Activated CD4-positive, alpha-beta memory T cell treated with anti-CD3 and anti-CD28 coated beads, Interleukin-2, amount 10 ng/mL, durations not matched to agents 7 days and 5 days (primary cell): ENCODE measurements at places on chromosomes 11 and 22. TPM values are rescaled to one million over a fixed set of nuclear protein-coding genes. Genes with fewer than 3 reads are reported as not detected.

DNA sequence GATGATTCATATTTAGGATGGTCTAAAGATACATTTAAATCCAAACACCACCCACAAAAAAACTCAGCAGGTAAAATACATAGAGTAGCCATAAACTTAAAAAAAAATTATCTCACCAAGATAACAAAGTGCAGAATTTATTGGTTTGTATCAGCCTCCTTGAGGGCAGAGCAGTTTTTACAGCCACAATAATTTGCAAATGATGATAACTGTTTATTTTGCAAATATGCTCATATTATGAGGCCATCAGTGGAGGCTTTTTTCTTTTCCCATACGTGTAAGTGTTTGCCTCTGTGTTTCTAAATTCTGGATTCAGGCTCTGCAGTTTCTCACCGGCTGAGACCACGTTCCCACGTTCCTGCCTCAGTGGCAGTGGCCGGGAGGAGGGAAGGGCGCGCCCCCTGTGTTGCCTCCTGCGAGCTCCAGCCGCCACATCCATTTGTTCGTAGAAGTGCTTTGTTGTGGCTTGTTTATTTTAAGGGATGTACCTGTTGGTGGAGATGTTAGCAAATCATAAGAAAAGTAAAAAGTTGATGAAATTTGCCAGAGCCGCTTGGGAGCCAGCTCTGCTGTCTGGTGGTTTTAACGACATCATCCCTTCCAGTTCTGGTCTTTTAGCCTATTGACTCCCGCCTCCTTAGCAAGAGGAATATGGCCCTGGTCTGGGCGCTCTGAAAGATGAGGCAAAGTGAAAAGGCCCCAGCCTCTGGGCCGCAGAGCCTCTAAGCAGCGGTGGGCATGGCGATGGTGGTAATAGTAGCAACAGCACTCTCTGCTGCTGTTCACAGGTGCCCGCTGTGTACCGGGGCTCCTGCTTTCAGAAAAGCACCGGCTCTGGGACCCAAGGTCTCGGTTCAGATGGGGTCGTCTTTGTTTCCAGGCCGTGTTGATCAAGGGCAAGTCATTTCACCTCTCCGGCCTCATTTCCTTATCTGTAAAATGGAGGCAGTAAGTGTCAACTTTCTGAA lies 66.7 kb upstream of the PPARA start:
- DNase-seq, result no peak

The PDGFB gene
- 6.4 TPM for total RNA-seq

GRCh38 chr11:78797559-78797958 lies 222.9 kb upstream of the NARS2 start:
- no peak for DNase-seq

The OAF gene
- total RNA-seq, result 1.4 TPM

GRCh38 chr11:17277024-17277584 lies 565 bp downstream of the NUCB2 start:
- no peak for DNase-seq

The ARHGAP8 gene
- total RNA-seq, result 0.70 TPM

DNA sequence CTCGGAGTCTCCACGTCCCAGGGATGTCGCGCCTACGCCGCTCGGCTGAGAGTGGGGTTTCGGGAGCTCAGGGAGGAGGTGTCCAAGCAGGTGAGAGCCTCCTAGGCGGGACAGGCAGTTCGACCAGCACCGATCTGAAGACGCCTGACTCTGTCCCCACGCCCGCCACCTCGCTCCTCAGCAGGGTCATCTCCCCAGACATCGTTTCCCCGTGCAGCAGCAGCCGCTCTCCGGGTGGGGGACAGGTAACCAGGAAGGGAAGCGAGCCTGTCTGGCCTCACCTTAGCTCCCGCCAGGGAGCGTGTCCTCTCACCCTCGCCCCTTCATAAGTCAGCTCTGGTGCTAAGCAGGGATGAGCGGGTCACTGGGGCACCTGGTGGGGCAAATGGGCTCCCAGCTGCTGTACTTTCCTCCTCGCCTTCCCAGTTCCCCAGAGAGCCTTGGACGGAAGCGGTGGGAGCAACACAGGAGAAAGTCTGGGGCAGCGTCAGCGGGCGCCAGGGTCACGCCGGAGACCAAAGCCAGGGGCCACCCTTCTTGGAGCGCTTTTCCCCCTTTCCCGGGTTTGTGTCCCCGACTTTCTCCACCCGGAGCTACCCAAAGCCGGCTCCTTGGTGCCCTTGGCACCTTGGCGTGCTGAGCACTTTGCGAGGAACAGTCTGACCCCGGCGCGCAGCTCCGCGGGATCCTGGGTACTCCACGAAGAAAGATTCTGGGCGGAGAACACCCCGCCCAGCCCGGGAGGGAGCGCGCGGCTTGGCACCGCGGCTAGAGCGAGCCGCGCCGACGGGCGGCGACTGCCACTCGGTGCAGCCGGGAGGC lies 1.6 kb downstream of the SPON1 start:
- DNase-seq, result no peak

- DNase-seq, result no peak
These were observed 52.7 kb upstream of the HTATIP2 start for GRCh38 chr11:20310596-20311394.

- no peak for DNase-seq
These were observed 591.4 kb downstream of the ETS1 start for GRCh38 chr11:127995921-127996320.

- no peak for DNase-seq
These were observed 386.7 kb downstream of the TBC1D22A start for GRCh38 chr22:47148956-47149728.

DNA sequence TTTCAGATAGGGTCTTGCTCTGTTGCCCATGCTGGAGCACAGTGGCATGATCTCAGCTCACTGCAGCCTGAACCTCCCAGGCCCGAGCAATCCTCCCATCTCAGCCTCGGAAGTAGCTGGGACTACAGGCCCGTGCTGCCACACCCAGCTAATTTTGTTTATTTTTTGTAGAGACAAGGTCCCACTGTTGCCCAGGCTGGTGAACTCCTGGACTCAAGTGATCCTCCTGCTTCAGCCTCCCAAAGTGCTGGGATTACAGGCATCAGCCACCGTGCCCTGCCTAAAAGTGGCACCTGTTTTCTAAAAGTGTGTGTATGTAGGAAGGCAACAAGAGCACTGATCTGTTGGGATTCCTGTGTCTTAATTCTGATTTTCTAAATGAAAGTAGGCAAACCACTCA lies 20.2 kb downstream of the PACS1 start:
- no peak for DNase-seq

- no peak for DNase-seq
These were observed 13.4 kb downstream of the PITPNB start for GRCh38 chr22:27905653-27906052.

The LRRC74B gene
- total RNA-seq, result not detected

The OR8G5 gene
- not detected for total RNA-seq

The OR6T1 gene
- not detected for total RNA-seq

DNA sequence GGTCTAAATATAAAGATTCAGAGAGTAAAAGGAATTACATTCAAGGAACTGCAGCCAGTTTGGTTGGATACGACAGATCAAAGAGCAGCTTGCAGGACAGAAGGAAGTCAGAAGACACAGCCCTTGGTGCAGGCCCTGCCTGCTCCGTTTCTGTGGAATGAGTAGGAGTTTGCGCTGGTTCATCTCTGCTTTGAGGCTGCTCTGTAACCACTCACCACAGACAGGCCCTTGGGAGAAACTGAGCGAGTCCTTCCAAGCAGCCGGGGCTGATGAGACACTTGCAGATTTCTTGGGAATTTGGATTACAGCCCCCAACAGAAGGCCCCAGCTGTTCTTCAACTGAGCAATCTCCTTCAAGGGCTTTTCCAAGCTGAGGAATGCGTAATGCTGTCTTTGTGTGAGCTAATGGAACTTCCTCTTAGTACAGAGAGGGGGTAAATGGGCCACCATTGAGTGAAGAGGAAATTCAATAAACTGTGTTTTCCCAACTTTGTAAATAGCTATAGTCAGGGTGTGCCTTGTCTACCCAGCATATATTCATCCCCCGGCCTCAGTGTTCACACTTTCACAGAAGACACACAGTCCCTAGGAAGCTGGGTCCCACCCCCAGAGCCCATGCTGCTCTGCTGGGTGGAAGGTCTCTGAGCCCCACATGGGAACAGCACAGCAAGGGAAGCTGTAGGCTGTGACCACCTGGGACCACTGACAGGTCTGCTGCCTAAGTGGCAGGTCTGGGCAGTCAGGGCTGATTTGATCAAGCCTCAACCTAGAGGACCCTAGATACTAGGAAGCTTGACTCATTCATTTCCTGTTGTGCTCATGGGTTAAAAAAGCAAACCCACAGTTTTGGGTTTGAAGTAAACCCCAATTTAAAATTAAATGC lies 16.6 kb downstream of the IL10RA start:
- peak; percentile 73 for DNase-seq
